ENCODE measurements at places on chromosomes 1 and 21.

GRCh38 chr21:36479415-36480402 is at the start of gene CLDN14:
CLDN14 (minus strand) TSS chr21:36480122; CDS start chr21:36461695, 18,427 bp downstream.
- DNase-seq: no peak

- no peak for DNase-seq
Observed at GRCh38 chr1:229303855-229304254, 32.9 kb downstream of the RAB4A start.

DNA sequence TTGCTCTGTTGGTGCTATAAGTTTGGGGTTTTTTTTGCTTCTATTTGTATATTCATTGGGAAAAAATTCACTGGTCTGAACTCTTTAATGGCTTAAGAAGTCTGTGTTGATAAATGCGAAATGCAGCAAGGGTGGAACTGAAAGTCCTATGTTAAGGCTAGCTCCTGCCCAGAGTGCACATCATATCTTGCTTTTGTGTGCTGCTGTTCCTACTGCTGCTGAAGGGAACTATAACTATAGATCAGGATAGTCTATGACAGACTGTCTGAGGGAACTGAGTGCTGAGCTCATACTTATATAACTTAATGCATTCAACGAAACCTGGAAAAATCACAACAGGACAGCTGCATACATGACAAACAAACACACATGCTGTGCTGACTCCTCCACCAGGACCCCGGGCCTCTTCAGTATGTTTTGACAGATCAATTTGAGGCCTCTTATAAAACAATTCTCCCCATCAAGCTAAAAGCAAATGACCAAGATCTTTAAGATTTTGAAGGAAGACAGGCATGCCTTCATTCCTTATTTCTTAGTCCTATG is 1031.5 kb upstream of the ADGRL2 start:
- DNase-seq: no peak

GRCh38 chr1:181493885-181494284 is 10.6 kb downstream of the CACNA1E start:
- DNase-seq: no peak

- DNase-seq: no peak
Observed at GRCh38 chr1:208242146-208242545, 2.0 kb downstream of the PLXNA2 start.

GRCh38 chr1:151801310-151801820 is 3.9 kb downstream of the LINGO4 start:
- no peak for DNase-seq

- no peak for DNase-seq
Observed at GRCh38 chr1:91736715-91737615, 149.0 kb downstream of the TGFBR3 start.

- DNase-seq: no peak
Observed at GRCh38 chr1:92961896-92962752, 862 bp upstream of the DIPK1A start.

DNA sequence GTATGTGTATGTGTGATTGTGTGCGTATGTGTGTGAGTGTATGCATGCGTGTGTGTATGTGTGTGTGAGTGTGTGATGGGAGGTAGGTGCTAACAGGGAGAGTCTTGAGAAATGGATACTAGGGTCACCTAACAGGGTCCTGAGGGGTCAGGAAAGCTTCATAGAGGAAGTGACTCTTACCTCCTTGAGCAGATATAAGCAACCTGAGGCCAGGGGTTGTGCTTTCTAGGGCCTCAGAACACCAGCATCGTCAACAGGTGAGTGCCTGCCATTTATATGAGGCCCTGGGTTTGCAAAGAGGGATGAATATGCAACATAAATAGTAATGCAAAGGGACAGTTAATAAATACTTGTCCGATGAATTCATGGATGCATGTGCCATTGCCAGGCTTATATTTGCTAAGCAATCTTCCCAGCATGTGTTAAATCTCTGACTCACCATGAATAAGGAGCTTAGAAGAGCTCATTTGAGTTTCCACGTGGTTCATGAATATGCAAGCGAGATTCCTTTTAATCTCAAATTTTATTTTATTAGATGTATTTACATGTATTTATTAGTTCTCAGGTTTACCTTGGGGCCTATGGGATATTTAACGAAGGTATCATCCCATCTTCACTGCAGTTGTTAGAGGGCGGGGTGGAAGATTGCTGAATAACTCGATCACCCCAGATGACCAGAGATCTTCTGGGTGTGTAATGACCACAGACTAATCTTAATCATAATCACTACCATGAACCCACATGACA is 438.3 kb downstream of the CAMTA1 start:
- no peak for DNase-seq

GRCh38 chr1:179591592-179592580 is at the start of gene TDRD5:
TDRD5 (plus strand) TSS chr1:179591832; CDS start chr1:179592616, 784 bp downstream.
- DNase-seq: no peak

DNA sequence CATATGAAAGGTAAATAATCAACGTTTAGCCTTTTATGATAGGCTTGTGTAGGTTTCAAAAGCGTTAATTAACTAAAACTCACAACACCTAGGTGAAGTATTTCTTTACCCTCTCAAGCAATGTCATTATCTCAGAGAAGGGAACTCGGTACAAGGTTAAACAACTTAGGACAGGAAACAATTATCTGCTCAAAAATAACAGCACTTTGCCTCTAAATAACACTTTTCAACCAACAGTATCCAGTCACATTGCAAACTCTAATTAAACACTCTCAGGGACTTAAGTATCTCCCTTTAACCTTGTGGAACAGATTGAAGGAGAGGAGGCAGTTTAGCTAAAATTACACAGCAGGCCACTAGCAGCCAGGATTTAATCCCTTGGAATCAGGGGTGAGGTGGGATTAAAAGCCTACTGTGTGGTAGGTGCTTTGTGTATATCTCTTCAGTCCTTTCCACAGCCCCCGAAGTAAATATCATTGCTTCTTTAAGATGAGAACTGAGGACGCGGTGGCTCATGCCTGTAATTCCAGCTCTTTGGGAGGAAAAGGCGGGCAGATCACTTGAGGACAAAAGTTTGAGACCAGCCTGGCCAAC is 5.2 kb upstream of the AKNAD1 start:
- no peak for DNase-seq

DNA sequence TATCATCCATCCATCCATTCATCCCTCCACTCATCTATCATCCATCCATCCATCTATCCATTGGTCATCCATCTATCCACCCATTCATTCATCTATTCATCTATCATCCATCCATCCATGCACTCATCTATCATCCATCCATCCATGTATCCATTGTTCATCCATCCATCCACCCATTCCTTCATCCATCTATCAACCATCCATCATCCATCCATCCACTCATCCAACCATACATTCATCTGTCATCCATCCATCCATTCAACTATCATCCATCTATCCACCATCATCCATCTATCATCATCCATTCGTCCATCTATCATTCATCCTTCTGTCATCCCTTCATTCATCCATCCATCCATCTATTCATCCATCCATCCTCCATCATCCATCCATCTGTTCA is 61.1 kb downstream of the UMODL1 start:
- no peak for DNase-seq

GRCh38 chr1:3940081-3940753 is 40.1 kb upstream of the C1orf174 start:
- DNase-seq: no peak

- DNase-seq: no peak
Observed at GRCh38 chr1:47424336-47424982, 8.4 kb downstream of the FOXE3 start.

- no peak for DNase-seq
Observed at GRCh38 chr21:44615911-44616590, 4.2 kb downstream of the KRTAP10-8 start.

- peak; percentile 54 for DNase-seq
Observed at GRCh38 chr1:94719926-94720793, 100.0 kb upstream of the SLC44A3 start.

DNA sequence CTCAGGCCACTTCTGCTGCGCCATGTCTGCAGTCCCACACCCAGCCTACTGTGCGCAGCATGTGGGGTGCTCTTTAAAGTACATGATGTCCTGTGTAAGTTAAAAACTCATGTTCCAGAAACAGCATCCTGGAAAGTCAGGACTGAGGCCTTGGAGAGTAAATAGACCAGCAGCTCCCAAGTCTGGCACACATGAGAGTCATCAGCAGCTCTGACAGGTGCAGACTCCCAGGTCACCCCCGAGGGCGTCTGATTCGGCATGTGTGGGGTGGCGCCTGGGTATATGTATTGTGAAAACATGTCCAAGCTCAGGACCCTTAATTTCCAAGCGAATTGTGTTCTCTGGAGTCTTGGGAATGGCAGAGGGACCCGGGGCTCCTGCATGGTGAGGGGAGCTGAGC is 120.1 kb upstream of the RUNX3 start:
- no peak for DNase-seq

- DNase-seq: no peak
Observed at GRCh38 chr1:230684146-230684545, 29.8 kb downstream of the AGT start.

GRCh38 chr21:44858791-44859190 is 14.7 kb downstream of the PTTG1IP start:
- no peak for DNase-seq

GRCh38 chr1:178254433-178254832 is 160.5 kb downstream of the RASAL2 start:
- no peak for DNase-seq

DNA sequence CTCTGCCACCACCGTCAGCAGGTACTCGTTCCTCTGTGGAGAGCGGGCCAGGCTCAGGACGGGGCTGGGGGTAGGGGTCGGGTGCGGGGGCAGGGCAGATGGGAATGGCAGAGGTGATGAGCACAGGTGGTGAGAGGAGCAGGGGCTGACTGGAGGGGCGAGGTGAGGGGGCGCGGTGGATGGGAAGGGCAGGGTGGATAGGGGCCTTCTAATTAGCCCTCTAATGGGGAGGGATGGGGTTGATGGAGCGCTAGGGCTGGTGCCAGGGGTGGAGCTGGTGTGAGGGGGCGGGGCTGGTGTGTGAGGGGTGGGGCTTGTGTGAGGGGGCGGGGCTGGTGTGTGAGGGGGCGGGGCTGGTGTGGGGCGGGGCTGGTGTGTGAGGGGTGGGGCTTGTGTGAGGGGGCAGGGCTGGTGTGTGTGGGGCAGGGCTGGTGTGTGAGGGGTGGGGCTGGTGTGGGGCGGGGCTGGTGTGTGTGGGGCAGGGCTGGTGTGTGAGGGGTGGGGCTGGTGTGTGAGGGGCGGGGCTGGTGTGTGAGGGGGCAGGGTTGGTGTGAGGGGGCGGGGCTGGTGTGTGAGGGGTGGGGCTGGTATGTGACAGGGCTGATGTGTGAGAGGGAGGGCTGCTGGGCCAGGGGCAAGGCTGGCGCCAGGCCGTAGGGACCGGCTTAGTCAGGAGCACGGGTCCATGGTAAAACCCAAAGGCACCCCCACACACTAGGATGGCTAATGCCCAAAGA is 5.9 kb downstream of the KRTAP10-1 start:
- DNase-seq: no peak

- DNase-seq: no peak
Observed at GRCh38 chr1:201020721-201021629, 2.5 kb downstream of the KIF21B start.

DNA sequence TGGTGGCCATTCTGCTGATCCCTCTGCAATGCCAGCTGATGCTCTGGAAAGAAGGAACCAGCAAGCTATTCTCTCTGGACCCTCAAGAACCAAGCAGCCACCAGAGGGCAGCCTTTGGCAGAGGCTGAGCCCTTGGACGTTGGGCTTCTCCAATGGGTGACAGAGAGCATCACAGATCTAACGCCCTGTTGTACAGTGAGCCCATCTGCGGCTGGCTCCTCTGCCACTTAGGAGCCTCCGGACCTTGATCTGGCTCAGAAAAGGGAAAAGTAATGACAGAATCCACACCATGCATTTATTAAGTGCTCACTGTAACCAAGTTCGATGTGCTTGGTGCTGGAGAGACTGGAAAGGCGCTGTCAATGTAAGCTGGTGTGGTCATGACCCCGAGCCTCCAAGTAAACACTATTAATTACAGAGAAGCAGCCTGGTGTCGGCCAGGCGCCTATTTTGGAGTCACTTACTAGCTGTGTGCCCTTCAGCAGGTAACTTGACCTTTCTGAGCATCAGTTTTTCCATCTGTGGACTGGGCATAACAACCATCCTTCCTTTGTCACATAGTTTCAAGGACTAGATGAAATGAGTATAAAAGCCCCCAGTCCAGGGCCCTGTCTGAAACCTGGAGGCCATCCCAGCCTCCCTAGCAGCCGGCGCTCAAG is 34.9 kb downstream of the ECE1 start:
- peak; percentile 14 for DNase-seq

GRCh38 chr1:156705321-156705917 is at the start of gene CRABP2:
CRABP2 (minus strand) TSS chr1:156705583; CDS start chr1:156705446, 137 bp downstream.
- no peak for DNase-seq

DNA sequence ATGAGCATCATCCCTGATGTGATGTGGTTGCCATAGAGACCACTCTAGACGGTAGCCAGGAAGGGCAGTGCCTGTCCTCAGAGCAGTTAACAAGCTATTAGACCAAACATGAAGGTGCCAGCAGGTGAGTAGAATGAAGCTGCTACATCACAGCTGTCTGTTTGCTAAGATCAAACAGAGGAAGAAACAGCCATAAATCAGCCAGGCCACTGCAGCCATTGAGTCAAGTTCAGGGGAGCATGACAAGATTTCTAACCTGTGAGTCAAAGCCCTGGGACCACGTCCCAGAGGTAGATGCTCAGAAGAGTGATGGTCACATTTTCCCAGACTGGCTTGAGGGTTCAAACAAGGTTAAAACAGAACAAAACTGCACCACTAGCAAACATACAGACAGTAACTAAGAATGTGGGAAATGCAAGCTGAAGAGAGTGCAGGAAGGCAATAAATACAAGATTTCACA is 450.6 kb upstream of the DAB1 start:
- no peak for DNase-seq

DNA sequence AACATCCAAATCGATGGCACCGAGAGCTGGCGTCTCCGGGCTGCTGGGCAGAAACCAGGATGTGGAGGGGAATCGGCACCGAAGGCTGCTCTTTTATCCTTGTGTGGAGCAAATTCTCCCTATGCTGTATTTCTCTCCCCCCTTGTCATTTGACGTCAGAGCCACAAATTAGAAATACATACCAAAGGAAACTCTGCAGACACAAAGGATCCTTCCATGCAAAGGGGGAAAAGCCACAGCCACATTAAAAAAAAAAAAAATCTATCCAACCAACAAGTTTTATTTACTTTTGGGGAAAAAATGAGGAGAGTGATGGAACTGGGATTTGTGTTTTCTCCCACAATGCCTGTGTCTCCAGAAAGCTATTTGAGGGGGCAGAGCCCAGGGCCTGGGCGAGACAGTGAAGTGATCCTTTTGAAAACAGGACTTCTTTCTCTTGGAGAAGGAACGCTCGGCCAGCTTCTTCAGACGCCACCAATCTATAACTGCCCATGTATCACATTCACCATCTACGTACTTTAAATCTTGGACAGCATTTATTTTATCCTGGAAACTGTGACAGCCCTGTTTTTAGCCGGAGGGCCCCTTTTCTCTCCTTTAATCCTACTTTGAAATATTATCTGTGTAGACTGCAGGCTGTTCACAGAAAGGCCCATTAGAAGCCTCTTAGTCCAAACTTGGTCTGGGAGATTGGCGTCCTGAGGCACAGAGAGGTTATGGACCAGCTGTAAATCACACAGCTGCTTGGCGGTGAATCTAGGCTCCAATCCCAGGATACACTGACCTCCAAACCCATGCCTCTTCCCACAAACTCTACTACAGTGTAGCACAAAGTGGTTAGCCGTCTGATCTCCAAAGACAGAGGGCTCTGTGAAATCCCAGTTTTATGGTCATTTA is 4.5 kb downstream of the KANK4 start:
- no peak for DNase-seq

Data from GF-D8 (cell line).